ENCODE measurements at places on chromosomes 5 and 9.

DNA sequence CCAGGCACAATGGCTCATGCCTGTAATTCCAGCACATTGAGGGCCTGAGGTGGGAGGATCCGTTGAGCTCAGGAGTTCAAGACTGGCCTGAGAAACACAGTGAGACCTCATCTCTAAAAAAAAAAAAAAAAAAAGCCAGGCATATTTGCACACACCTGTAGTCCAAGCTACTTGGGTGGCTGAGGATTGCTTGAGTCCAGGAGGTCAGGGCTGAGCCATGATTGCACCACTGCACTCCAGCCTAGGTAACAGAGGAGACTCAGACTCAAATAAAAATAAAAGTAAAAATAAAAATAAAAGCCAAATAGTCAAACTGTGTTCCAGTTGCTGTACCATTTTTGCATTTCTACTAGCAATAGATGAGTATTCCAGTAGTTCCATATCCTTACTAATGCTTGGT lies 616.0 kb downstream of the KIF4B start:
- no peak for DNase-seq

DNA sequence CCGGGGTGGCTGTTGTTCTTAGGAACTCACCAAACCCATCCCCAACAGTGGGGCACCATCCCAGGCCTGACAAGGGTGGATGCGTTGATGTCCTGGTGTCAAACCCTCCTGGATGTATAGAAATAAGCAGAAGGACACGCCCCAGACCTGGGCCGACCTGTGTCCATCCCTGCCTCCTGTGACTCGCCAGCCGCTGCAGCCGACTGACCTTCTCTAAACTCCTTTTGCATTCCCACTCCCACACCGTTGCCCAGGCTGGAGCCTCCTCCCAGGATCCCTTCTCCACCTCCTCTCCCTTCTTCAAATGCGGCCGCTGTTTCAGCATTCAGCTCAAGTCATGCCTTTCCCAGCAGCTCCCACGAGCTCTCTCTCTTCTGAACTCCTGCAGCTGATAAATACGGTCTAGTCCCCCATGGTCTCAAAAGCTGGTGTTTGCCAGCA lies 213.2 kb upstream of the IER5L start:
- DNase-seq = no peak

GRCh38 chr5:119067450-119067849 lies 3.4 kb upstream of the DMXL1 start:
- DNase-seq = no peak

DNA sequence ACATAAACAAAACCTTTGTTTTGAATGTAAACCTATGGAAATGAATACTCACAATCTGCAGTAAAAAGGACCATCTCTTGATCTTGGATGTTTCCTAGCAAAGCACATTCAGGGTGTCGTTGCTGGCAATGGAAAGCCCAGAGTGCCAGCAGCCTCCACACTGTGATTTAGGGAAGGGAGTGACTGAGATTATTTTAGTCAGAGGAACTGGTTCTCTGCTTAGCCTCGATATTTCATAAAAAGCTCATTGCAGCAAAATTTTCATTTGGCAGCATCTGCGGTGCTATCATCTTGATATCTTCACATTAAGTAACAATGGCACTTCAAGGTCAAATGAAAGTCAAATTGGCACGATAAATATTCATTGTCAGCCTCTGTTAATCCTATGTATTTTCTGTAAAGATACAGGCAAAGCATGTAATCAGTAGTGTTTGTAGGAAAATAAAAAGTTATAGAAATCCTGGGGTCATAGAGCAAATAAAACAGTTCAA lies 116.0 kb downstream of the MACIR start:
- no peak for DNase-seq

GRCh38 chr5:13317654-13318053 lies 626.8 kb downstream of the DNAH5 start:
- DNase-seq = no peak

GRCh38 chr9:14326264-14326826 lies 12.4 kb upstream of the NFIB start:
- DNase-seq = no peak

DNA sequence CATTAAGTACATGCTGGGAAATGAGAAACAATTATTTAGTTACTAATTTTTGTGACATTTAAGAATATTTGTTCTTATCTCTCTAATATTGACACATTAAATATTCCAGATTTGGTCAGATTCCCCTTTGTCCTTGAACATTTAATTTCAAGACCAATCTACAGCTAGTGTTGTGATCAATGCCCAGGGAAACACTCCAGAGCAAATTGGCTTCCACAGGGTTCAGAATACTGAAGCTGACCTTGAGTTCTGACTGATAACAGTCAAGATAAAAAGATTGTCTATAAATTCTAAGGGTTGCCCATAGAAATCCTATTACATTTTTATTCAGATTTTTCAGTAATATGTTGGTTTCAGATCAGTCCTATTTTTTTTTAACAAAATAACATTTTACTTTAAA lies 31.3 kb downstream of the ZFYVE16 start:
- DNase-seq = no peak

DNA sequence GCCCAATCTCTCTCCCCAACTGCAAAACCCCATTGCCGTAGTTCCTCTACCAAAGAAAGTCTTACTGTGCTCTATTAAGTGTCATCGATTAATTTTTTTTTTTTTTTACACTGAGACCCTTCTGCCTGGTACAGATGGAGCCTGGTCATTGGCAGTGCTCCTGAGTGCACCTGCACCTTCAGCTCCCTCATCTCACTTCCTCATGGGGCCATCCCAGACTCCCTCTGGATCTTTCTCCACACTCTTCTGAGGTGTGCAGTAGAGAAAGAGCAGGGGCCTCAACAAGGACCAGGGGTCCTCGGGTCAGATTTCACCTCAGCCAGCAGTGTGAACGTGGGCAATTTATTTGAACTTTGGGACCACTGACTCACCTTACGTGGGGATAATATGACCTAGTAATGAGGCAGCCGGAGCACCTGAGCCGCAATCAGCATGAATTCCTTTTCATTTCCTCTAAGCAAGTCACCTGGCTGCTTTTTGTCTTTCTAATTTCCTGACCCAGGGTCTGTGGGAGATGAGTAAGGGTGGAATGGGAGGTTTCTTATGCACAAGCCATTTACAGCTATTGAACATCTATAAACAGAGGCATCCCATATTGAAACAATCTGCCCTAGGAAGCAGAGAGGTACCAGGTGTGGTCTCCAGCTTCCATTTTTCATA lies 22.3 kb upstream of the GABRP start:
- no peak for DNase-seq

- DNase-seq = no peak
Measured at GRCh38 chr5:9781890-9782289, 151.7 kb upstream of the TAS2R1 start.

DNA sequence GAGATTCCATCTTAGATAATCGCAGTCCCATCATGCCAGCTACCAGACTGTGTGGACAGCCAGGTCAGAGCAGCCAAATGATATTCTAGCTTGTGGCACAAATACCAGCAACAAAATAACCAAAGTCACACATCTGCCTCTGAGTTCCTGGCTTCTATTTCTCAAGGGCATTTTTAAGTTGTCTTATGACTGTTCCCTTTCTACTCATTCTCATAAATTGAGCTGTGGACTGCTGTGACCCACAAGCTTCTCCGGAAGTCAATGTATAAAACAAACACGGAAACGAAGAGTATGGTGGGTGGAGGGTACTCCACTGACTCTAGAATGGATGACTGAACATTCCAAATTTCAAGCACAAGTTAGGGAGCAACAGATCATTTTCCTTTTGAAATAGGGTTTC lies 43.9 kb downstream of the PDCD1LG2 start:
- DNase-seq = no peak

- no peak for DNase-seq
Measured at GRCh38 chr5:166399781-166400180, 1891.7 kb upstream of the WWC1 start.

DNA sequence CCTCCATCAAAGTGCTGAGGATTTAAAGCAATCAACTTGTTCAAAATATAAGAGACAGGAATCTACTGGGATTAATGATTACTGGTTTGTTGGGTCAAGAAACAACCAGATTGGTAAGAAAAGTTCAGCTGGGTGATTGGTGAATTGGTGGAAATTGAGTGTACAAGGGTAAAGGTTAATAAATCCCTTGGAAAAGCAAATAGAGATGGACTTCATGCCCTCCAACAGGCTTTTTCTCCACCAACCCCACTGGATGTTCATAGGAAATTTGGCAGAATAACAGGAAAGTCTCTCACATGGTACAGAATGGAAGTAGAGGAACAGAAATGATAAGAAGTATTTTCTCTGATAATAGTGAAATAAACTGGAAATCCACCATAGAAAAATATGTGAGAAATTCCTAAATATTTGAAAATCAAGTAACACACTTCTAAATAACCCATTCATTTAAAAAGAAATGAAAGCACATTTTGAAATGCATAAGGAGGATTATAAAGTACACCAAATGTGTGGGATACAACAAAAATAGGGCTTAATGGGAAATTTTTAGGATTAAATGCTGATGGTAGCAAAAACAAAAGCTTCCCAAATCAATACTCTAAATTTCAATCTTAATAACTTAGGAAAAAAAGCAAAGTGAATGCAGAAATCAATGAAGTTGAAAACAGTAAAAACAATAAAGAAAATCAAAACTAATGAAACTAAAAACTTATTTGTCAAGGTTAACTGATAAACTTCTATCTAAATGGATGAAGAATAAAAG lies 426.2 kb downstream of the HTR1A start:
- no peak for DNase-seq

DNA sequence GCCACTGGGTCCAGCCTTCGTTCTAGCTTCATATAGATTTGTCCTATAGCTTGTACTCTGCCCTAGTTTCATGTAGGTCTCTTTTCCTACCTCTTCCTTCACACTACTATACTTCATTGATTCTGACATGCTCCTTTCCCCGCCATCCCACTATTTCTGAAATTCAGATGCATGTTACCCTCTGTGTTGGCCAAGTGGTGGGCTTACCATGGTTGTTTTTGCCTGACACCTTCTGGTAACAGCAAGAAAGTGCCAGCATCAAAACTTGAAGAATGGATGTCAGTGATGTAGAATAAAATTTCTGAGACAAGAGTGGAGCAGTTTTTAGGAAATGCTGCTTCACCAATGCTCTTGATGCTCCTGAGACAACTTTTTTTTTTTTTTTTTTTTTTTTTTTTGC lies 19.5 kb upstream of the SERINC5 start:
- DNase-seq = peak; percentile 18

DNA sequence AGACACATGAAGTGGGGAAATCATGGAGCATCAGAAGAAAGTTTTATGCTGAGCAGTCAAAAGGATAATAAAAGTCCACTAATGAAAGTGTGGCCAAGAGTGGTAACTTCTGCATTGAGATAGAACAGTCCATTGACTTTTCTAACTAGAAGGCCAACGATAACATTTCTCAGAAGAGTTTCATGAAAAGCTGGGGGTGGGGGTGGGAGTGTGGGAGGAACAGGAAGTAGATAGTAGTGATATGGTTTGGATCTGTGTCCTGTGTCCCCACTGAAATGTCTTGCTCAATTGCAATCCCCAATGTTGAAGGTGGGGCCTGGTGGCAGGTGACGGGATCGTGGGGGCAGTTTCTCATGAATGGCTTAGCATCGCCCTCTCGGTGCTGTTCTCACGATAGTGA lies 36.2 kb upstream of the SNAPC3 start:
- DNase-seq = no peak

DNA sequence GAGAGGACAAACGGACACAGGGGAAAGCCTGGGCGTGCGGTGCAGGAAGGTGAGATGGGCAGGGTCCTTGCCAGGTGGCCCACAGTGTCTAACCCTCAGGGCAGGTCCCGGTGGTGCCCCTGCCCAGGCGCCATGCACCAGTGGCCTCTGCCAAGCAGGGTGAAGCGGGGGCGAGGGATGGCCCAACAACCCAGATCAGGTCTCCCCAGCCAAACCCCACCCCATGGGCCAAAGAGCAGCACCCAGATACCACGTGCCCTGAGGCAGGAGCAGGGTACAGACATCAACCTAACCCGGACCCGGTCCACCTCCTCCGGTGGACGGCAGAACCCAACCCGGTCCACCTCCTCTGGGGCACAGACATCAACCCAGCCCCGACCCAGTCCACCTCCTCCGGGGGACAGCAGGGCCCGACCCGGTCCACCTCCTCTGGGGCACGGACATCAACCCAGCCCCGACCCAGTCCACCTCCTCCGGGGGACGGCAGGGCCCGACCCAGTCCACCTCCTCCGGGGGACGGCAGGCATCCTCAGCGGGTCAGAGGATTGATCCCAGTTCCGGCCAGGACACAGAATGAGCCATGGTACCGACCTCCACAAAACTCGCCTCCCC lies 12.8 kb downstream of the SLC12A7 start:
- DNase-seq = no peak

- DNase-seq = no peak
Measured at GRCh38 chr9:26013199-26013598, 335.0 kb upstream of the TUSC1 start.

DNA sequence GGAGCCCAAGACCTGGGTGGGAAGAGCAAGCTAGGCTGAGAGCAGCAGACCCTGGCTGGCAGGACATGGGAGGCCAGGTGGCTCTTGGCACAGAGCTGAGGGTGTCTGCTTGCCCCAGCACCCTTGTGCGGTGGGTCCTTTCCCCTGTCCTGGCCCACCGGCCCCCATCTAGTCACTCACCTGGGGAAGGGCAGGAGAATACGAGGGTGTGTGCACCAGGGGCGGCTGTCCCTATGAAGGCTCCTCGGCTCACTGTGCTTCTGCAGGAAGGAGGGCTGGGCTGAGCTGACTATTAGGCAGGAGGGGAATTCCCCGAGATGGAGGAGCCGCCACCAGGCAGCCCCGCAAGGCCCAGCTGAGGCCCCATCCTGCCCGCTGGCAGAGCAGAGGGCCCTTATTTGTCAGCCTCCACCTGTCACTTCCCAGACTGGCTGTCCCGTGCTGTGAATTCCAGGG lies 6.1 kb upstream of the TNIP1 start:
- DNase-seq = no peak

GRCh38 chr9:79334001-79334400 lies 237.8 kb upstream of the TLE4 start:
- DNase-seq = no peak

DNA sequence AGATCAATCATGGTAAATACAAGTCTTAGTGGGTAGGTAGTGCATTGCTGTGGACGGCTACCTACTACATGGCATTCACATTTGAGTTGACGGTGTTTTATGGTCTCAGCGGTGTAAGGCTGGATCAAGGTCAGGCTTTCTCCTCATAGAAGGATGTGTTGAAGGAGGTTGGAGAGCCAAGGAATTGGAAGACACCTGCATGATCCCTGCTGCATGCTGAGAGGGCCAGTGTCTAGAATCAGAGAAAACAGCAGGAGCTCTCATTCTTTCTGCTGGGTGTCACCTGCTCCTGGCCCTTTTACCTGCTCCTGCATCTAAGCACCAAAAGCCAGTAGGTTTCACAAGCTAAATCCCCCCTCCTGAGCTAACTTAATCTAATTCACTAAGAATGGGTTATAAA lies 88.2 kb downstream of the RGS7BP start:
- no peak for DNase-seq

- DNase-seq = no peak
Measured at GRCh38 chr5:178478370-178478769, 111.8 kb downstream of the COL23A1 start.

GRCh38 chr9:106897236-106897635 lies 34.3 kb downstream of the ZNF462 start:
- DNase-seq = no peak

- DNase-seq = no peak
Measured at GRCh38 chr5:79590396-79590999, 21.7 kb upstream of the TENT2 start.

Measured in endothelial cell (in vitro differentiated cells).